ENCODE measurements at places on chromosomes 1 and 21.

- no peak for DNase-seq
Observed at GRCh38 chr1:61618755-61619154, 106.2 kb downstream of the TM2D1 start.

- no peak for DNase-seq
Observed at GRCh38 chr1:236144033-236144432, 1.7 kb downstream of the GPR137B start.

DNA sequence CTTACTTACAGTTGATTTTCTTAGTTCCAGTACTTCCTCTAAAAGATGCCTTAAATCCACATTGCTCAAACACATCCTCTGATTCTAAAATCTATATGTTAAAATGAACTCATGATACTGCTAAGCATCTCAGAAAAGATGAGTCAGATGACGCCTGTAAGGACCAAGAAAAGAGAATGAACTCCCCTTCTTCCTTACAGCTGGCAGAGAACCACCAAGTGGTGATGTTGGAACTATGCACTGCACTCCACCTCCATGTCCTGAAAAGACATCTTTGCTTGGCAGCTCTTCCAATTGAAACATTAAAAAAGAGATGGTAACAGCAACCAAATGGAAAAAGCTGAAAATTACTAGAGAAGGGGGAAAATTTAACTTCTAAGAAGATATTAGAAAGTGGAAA, 648.8 kb downstream of the PTPRC start:
- DNase-seq = no peak

GRCh38 chr21:30710499-30710898, 8.1 kb downstream of the KRTAP21-3 start:
- DNase-seq = no peak

GRCh38 chr1:201143726-201144635, 10.3 kb downstream of the TMEM9 start:
- DNase-seq = no peak

- no peak for DNase-seq
Observed at GRCh38 chr1:224458996-224459395, 24.4 kb upstream of the WDR26 start.

- no peak for DNase-seq
Observed at GRCh38 chr1:22578732-22579361, 15.6 kb downstream of the EPHA8 start.

GRCh38 chr21:40060083-40060677, 192.9 kb downstream of the PCP4 start:
- DNase-seq = no peak

DNA sequence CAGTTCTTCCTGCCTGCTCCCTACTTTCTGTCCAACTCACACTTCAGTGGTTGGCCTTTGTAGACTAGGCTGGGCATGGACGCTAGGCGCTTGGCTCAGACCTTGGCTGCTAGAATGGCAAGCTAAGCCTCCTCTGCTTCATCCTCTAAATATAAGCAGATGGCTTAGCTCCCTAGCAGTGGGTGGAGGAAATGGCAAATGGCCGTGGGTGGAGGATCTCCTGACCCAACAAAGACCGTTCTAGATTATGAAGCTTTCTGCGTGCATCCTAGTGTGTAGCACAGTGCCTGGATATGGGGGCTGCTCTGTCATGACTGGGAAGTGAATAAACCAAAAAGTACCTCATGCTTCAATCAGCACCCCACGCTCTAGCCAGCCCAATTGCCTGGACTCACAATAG, 10.4 kb upstream of the ETV3L start:
- DNase-seq = no peak

DNA sequence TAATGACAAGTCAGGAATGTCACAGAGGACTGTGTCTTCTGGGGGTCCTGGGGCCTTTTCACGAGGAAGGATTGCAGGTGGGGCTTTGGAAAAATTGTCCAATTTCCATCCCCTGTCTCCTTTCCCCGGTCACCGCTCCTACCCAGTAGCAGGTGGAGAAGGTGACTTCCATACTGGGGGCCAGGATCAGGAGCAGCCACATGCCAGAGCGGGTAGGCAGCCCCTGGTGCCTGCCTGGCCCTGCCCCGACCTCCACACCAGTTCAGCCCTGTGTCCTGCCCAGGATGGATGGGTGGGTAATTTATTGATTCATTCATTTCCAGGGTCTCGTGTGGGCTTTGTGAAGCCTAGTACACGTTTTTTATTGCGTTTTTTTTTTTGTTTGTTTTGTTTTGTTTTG, 51.7 kb downstream of the PRKCZ start:
- DNase-seq = no peak

DNA sequence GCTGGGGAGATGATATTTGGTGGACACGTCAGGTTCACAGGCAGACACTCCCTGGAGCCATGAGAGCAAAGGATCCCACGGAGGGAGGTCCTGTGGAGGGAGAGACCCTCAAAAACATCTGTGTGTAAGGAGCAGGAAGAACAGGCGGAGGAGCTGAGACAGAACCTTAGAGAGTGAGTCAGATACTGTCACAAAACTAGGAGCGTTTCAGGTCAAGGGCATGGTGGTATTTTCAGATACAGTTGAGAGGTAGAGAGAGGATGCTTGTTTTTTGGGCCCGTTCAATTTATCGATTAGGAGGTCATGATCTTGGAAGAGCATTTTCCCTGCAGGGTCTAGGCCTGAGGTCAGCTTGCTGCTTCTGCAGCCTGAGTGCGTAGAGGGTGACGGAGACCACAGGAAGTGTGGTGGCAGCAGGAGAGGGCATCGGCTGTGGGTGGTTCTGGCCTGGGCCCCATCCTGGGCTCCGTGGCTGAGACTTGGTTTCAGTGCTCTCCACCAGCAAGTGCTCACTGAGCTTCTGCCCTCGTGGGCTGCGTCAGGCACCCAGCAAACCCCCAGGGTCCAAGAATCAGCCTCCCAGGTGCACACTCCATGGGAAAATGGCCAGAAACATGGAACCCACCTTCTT, 39.9 kb downstream of the SPSB1 start:
- DNase-seq = no peak

DNA sequence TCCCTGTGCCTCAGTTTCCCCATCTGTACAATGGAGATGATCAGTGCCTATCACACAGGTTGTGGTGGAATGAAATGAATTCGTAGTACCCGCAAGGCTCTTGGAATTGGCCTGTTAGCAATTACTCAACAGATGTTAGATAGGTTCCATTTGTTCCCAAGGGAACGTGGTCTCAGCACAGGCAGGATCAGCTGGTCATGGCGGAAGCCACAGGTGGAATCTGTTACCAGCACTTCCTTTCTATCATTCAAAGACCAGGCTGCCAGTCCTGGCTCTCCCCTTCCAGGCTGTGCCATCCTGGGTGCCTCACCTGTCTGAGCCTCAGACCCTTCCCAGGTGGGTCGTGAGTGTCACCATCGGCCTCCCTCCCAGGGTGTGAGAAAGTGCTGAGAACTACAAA, 61.5 kb downstream of the FBXO2 start:
- DNase-seq = no peak

GRCh38 chr1:235657747-235658526, 8.4 kb upstream of the GNG4 start:
- no peak for DNase-seq

GRCh38 chr1:219773775-219774174, 154.6 kb downstream of the SLC30A10 start:
- no peak for DNase-seq

- no peak for DNase-seq
Observed at GRCh38 chr1:3313576-3313950, 140.9 kb upstream of the ARHGEF16 start.

DNA sequence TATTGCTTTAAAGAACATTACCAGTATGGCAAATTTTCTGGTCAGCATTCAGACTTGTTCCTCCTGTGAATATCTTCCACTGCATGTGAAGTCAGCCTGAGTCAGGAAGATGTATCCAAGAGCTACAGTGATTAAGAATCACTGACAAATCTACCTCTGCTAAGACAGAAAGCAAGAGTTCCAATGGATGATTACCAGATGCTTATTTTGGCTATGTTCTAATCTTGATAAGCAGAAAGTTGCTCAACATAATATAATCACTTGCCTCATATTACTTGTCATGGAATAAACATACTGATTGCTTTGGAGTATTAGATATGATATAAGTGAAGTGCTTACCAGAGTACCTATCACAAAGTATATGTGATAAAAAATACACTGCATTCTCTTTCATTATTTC, 738.1 kb downstream of the ADGRL2 start:
- no peak for DNase-seq

GRCh38 chr21:31686272-31686915, 26.9 kb downstream of the SOD1 start:
- DNase-seq = no peak

DNA sequence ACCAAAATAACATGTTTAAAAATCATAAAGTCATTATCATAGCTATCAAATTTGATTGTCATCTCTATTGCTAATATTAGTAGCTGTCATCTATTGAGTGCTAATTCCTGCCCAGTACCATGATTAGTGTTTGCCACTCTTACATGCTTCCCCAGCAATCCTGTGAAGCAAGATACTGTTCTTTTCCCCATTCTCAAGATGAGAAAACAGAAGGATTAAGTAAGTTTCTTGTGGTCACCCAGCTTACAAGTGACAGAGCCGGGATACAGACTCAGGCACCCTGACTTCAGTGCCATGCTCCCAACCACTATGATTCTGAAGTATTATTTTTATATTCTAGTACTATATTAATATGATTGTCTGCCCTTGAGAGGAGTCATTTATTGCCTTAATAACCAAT, 36.5 kb downstream of the LRRC8C start:
- DNase-seq = no peak

GRCh38 chr1:8409606-8410005, 91.7 kb downstream of the SLC45A1 start:
- no peak for DNase-seq

DNA sequence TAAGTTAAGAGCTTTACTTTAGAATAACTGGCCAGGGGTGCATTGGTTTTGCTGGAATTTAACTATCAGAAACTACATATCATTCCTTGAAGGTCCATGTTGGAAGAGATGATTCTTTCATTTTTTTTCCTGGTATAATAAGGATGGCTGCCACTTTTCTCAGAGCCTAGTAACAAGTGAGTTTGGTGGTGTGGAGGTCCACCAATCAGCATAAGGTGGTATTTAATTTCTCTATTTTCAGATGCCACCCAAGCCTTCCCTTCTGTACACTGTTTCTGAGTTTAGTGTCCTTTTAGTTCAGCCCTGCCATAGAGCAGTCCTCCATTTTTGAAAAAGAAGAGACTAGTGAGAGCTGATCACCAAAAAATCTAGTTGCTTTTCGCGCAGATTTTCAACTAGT, 386.3 kb downstream of the USP25 start:
- no peak for DNase-seq

DNA sequence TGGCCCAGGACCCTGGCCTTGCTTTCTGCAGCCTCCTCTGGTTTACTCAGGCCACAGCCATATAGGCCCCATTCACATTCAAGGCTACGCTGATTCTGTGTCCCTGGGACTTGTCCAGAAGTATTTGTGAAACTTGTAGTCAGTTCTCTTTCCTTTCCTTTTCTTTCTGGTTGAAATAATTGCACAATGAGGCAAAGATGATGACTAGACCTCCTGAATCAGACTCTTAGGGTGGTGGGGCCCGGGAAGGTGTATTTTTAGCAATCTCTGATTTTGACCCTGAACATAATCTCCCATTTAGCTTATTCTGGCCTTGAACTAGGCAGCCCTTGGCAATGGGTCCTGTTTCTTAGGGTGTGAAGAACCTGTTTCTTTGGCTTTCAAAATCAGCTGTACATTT, 39.9 kb downstream of the STUM start:
- no peak for DNase-seq

- DNase-seq = no peak
Observed at GRCh38 chr1:44436401-44437106, 31.5 kb downstream of the RNF220 start.

GRCh38 chr1:66981679-66982078, 56.9 kb downstream of the MIER1 start:
- DNase-seq = peak; percentile 16

DNA sequence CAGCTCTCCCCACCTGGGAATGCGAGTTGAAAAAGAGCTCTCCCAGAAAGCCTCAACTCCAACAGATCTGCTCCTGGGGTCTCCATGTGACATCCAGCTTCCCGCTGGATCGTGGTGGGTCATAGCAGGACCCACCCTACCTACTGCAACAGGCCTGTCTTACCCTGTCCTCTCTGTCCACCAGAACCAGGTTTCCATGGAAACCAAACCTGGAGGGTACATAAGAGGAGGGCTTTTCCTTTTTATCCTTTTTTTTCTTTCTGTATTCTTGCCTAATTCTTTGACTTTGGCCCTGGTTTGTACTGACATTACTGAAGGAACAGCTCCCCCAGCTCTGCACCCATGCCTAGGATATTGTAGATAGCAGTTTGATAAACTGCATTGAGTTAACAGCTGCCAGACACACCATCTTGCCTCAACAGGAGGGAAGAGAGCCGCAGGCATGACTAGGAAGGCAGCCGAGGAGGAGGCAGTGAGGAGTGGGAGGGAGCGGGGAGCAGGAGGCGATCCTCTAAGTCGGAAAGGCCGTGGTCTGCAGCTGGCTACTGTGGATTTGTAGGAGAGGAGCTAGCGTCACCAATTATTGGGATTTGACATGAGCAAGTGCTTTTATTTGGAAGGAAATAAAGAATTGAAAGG, 9.7 kb upstream of the FMOD start:
- DNase-seq = no peak

DNA sequence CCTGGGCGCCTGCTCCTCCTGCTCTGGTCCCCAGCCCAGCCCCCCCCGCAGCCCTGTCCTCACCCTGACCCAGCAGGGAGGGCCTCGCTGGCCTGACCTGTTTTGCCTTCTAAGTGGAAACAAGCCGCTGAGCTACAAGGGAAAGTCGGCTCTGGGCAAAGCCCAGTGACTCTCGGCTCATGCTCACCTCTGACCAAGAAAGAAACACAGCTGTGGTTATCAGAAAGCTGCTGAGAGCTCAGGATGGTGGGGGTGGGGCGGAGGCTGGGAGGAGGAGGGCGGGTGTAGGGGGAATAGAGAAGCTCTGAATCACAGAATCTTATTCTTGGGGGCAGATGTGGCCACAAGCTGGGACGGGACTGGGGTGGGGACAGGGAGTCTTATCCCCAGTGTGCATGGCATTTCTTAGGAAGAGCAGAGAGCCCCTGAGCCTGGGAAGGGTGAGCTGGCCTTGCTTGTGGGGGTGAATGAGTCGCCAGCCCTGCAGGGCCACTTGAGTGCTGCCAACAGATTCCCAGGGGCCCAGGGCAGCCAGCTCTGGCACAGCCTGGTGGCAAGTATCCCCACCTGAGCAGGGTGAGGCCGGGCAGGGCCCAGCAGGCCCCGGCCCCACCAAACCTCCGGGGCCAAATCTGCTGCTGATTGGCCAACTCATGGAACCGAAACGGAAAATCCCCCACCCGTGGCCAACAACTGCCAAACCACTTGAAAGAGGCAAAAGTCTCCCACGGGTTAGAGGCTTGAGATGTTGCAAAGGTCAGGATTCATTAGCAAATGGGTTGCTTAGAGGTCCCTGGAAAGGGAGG, 120.6 kb downstream of the SPSB1 start:
- DNase-seq = peak; percentile 56

- DNase-seq = peak; percentile 76
Observed at GRCh38 chr1:181105134-181106021, 16.9 kb downstream of the IER5 start.

- DNase-seq = no peak
Observed at GRCh38 chr1:23419180-23419579, 5.4 kb downstream of the TCEA3 start.

GRCh38 chr1:8430476-8430875, 112.6 kb downstream of the SLC45A1 start:
- no peak for DNase-seq

GRCh38 chr1:31830065-31830464, 14.2 kb upstream of the SPOCD1 start:
- no peak for DNase-seq

- DNase-seq = no peak
Observed at GRCh38 chr1:8299963-8300362, 18.0 kb upstream of the SLC45A1 start.

Data from stimulated activated CD4-positive, alpha-beta T cell treated with anti-CD3 and anti-CD28 coated beads, Interleukin-12 subunit alpha, Interleukin-12 subunit beta, amount 100 ng/mL, for 48 hours (primary cell).